ENCODE measurements at places on chromosomes 16 and 17.
A peak's percentile ranks its signal among the peaks of the same experiment; 100 is the strongest.

DNA sequence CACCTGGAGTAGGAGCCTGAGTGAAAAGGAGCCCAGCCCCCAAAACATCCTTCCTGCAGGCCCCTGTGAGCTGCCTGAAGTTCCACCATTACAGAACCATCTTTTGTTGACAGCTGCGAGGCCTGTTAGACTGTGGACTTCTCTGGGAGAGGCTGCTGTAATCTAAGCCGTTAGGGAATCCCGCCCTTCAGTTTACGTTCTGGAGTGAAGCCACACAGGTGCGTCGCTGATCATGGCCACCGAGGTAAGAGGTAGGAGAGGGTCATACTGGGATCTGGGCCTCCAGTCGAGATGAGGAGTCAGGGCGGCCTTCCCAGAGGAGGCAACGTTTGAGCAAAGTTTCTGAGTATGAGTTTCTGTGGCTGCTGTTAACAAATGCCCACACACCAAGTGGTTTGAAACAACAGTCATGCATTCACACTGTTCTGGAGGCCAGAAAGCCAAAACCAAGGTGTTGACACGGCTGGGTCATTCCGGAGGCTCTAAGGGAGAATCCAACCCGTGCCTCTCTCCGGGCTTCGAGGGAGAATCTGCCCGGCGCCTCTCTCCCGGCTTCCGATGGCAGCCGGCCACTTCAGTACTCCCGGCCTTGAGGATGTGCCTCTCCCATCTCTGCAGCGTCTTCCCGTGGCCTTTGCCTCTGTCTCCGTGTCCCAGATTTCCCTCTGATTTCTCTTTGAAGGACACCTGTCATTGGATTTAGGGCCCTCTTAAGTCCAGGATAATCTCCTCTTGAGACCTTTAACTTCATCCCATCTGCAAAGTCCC lies 26.6 kb upstream of the ATP2C2 start:
- no peak for DNase-seq

- no peak for DNase-seq
Observed at GRCh38 chr16:760065-760464, 469 bp upstream of the MSLN start.

- DNase-seq = no peak
Observed at GRCh38 chr16:3590736-3591435, 13.7 kb upstream of the NLRC3 start.

DNA sequence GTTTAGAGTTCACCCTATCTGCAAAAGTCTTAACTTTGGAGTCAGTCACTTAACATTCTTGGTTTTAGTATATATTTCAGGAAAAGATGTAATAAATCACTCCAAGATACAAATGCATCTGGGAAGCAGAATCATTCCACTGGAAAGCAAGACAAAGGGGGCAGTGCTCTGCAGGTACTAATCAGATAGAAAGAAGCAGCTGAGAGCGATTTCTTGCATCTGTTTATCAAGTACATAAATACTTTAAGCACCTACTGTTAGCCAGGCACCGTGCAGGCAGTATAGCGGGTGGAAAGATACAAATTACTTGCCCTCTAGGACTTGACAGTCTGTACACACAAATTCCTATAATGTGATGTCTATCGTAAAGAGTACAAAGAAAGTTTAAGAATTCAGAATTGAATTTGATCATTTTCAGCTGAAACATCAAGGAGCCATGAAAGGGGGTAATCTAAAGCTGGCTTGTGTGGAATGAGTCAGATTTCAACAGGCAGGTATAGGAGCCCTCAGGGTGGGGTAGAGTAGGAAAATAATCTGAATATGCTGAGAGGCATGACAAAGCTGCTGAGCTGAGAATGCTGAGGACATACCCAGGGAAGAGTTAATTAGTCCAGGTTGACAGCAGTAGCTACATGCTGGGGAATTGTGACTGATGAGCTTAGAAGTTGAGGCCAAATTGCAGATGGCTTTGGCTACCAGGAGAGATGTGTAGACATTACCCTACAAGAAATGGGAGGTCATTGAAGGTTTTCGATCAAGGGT lies 110.2 kb downstream of the CA10 start:
- DNase-seq = no peak

- DNase-seq = no peak
Observed at GRCh38 chr16:53646506-53646905, 57.2 kb downstream of the RPGRIP1L start.

GRCh38 chr17:50149417-50150353 lies 792 bp downstream of the PPP1R9B start:
- DNase-seq = peak; percentile 64

GRCh38 chr16:23175651-23176050 lies 6.9 kb upstream of the SCNN1G start:
- no peak for DNase-seq

- DNase-seq = no peak
Observed at GRCh38 chr17:58302171-58302918, 21.6 kb upstream of the MPO start.

- DNase-seq = peak; percentile 12
Observed at GRCh38 chr17:83067718-83068261, 11.6 kb upstream of the METRNL start.

GRCh38 chr17:66837226-66837625 lies 2.3 kb downstream of the CACNG5 start:
- DNase-seq = no peak

- no peak for DNase-seq
Observed at GRCh38 chr16:59913666-59914065, 1179.5 kb upstream of the GOT2 start.

- DNase-seq = no peak
Observed at GRCh38 chr17:35174835-35175334, 19.3 kb downstream of the SLC35G3 start.

- peak; percentile 71 for DNase-seq
Observed at GRCh38 chr17:19386974-19387920, at the start of gene MFAP4. MFAP4 (minus strand) TSS chr17:19387190; CDS start chr17:19387155, 35 bp downstream.

DNA sequence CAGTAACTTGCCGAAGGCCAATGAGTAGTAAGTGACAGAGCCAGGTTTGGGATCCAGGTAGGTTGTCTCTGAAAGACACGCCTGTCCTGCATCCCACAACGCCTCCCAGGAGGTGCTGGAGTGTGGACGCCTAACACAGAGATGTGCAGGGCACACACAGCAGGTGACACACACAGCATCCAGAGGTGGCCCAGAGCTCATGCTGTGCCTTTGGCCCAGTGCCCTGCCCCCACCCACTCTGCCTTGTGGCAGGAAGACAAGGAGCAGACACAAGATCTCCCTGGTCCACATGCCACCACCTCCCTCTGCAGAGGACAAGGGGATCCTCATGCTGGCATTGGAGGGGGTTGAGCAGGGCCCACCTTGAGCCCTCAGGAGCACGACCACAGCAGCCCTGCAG lies 14.7 kb upstream of the STH start:
- no peak for DNase-seq

DNA sequence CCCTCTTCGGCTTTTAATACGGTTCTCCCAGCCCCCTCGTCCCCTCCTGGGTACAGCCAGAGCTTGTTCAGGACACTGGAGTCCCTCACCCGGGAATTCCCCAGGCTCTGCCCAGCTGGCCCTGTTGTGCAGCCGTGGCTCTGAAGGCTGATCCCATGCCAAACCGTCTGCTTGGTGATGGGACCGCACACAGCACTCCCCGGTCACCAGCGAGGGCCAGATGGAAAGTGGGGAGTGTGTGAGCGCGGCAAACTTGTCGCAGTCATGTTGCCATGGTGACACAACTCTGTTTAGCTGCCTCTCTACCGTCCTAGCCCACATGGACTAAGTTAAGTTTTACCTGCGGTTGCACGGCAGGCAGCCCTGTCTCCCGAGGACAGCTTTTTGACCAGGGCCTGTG lies 107.9 kb downstream of the RAP1GAP2 start:
- peak; percentile 77 for DNase-seq

DNA sequence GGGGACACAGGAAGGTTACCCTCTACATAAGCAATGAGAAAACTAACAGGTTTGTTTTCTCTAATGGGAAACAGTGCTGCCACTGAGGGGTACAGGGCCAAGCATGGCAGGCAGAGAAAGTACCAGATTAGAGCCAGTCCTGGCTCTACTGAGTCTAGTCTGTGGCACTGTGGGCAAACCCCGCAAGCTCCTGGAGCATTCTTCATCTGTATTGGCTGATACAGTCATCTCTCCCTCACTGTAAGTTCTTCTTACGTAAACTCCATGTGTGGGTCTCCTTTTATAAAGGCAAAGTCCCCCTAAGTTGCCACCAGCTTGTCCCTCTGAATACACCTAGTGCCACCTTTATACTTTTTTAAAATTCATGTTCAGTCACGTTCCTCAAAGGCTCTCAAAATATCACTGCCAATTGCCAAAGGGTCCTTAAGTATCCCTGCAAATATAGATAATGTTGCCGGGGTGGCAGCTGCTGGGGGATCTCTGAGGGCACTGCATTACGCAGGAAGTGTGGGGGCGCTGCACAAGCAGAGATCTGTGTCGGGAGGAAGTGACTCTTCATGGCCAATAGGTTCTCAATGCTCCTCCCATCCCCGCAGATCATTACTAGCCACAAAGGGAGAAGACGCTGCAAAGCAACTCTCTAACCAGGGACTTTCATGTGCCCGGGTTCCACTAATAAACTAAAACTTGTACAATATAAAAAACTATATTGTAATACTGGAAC lies 18.8 kb downstream of the XPO6 start:
- DNase-seq = no peak

GRCh38 chr16:75506574-75506973 lies 11.3 kb upstream of the CHST6 start:
- no peak for DNase-seq

GRCh38 chr17:4666296-4666695 lies 24.8 kb upstream of the ALOX15 start:
- DNase-seq = no peak

DNA sequence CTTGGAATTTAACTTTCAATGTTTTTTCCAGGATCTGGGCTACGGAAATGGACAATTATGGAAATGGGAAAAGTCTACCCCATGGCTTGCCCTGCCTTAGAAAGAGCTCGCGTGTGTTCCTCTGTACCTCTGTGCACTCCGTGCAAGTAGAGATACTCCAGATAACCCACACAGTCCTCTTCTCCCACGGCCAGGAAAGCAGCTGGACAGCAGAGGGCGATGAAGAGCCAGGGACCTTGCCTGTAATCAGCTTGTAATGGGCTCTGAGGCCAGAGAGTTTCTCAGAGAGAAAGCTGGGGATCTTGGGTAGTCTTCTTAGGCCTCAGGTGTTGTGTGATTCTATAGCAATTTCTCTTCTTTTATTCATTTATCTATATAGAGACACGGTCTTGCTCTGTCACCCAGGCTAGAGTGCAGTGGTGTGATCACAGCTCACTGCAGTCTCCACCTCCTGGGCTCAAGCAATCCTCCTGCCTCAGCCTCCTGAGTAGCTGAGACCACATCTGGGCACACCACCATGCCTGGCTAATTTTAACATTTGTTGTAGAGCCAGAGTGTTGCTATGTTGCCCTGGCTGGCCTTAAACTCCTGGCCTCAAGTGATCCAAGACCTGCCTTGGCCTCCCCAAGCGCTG lies 2.4 kb upstream of the SOCS7 start:
- DNase-seq = peak; percentile 78

DNA sequence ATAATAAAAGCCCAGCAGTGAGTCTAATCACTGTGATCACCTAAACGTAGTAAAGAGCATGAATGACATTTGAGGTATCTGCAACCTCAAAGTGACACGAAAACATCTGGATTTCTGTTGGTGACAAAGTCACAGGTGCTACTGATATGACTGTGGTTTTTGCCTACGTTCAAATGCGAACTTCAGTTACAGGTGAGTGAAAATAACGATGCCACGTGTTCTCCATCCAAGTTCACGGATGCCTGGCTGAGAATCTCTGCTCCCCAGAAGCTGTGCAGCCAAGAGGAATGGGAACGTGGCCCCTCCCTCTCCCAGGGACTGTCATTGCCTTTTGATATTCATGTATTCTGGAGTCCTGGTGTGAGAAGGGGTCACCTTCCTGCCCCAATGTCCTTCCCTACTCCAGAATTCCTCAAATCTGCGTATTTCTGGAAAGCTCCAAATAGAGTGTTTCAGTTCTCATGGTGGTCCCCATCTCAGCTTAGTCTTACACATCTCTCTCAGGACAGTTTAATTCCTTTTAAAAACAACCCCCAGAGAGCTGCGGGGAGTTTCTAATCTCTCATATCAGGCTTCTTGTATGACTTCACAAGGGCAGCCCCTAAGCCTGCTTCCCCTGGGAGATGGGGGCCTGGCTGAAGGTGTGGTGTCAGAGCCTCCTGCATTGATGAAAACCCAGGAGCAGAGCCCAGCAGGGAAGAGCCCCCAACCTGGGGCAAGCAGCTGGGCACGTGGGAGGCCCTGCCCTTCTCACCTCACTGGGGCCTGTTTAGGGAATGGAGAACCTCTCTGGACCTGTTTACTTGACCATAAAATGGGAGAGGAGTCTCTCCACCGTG lies 25.8 kb downstream of the PIK3R5 start:
- no peak for DNase-seq

DNA sequence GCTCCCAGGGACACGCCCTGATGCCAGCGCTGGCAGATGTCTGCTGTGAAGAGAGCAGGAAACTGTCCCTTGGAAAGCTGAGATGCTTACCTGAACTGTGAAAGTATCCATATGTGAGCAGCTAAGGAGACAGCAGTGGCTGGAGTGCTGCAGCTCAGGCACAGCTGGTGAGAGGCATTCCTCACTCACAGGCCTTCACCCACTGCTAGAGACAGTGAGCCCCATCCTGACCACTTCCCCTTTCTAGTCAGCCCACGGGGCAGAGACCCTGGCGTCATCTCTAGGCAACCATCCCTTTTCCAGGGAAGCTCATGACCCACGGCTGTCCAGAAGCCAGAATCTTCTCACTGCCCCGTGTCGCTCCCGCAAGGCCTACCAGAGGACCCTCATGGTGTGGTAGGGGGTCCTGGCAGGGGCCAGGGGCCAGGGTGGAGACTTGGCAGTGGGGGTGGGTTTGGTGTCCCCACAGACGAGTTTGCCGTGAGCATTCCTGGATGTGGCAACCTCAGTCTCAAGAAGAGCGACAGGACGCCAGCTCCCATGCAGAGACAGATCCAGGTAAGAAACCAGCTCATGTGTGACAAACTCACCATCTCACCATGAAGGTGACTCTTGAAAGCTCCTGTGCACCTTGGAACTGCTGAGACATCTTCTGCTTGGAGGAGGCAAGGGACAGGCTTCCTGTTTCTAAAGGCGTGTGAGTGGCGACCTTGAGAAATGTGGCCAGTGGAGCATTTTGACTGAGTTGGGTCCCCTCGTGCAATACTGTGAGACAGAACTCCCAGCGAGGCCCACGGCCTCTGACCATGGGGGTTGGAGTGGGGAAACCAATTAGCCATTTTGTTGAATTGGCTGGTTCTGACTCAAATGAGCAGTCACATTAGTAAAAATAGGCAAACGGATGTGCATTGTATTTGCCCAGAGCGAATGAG lies at the start of gene SCIMP:
SCIMP (minus strand) TSS at position 216 of the 932 bp plus-strand sequence; CDS start at position 111, 105 bp downstream.
- DNase-seq = peak; percentile 49

GRCh38 chr17:27360507-27360906 lies 66.6 kb downstream of the WSB1 start:
- DNase-seq = no peak

- DNase-seq = no peak
Observed at GRCh38 chr16:10493276-10493675, 87.1 kb downstream of the EMP2 start.

Data from heart left ventricle (tissue), 16 donors.